ENCODE measurements at places on chromosomes 7 and 10. TPM values are rescaled to one million over a fixed set of nuclear protein-coding genes. Genes with fewer than 3 reads are reported as not detected.

FAM24B gene
- polyA plus RNA-seq = 4.0 TPM

GRCh38 chr10:44378626-44379025 lies 6.3 kb downstream of the CXCL12 start:
- no peak for DNase-seq

GRCh38 chr7:27134392-27134791 lies 3.8 kb upstream of the HOXA4 start:
- DNase-seq = peak; percentile 68

- DNase-seq = no peak
Measured at GRCh38 chr7:91344911-91345310, 80.7 kb downstream of the FZD1 start.

Data from BJ (cell line).